ENCODE measurements at places on chromosomes 1 and 21. TPM values are rescaled to one million over a fixed set of nuclear protein-coding genes. Genes with fewer than 3 reads are reported as not detected.

Gene SPRR3
- not detected for total RNA-seq

Gene TMEM81
- 2.4 TPM for total RNA-seq

Gene MNDA
- not detected for total RNA-seq

Gene ST6GALNAC5
- total RNA-seq = 0.80 TPM

Gene RBP7
- total RNA-seq = 9.7 TPM

Gene CFAP141
- not detected for total RNA-seq

Gene LENEP
- not detected for total RNA-seq

Gene LCE2A
- not detected for total RNA-seq

Gene VANGL2
- total RNA-seq = 17.7 TPM

Gene MORC3
- total RNA-seq = 46.7 TPM
